Fibroblast of villous mesenchyme (primary cell): ENCODE measurements at places on chromosomes 3 and 15. TPM values are rescaled to one million over a fixed set of nuclear protein-coding genes. Genes with fewer than 3 reads are reported as not detected.
A peak's percentile ranks its signal among the peaks of the same experiment; 100 is the strongest.

Gene DGKG
- under 0.01 and 0.32 TPM in 2 replicates for total RNA-seq

Gene UACA
- 160 TPM in 2 replicates for total RNA-seq

Gene ITGA11
- 87.7 and 159 TPM in 2 replicates for total RNA-seq

Gene KIF15
- 5.5 and 9.9 TPM in 2 replicates for total RNA-seq

Gene CFAP20DC
- total RNA-seq = 1.3 and 1.7 TPM in 2 replicates

Gene SAMMSON
- total RNA-seq = not detected in 2 replicates

DNA sequence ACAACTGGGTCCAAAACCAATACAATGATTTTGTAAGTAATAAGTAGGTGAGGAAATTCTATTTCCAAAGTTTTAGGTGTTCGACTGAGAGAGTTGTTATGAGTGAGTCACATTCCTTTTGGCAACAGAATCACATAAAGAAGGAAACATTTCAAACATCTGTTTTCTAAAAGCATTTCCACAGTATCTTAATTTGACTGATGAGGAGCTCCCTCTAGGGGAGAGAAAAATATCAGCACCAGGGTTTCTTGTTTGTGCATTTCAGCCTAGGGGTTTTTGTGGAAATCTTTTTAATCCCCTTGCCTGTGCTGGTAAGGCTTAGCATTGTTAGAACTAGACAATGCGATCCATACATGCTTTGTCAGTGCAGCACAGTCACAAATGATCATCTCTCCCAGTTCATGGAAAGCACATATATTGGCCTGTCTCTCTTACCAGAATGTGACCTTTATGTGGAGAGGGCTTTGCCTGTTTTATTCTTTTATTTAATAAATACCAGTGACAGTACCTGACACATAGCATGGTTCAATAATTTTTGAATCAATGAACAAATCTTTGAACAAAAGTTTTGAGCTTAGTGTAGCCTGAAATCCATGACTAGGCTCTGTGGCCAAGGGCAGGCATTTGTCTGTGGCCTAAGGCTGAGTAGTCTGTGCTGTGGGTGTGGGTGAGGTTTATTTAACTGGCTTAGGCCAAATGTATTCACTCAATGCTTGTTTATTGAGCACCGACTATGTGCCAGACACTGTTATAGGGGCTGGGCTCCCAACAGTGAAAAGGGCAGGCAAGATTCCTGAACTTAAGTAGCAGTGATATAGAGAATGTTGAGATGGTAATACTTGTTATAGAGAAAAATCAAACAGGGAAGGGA, 21.1 kb upstream of the IQCF6 start:
- DNase-seq = peak; percentile 81

DNA sequence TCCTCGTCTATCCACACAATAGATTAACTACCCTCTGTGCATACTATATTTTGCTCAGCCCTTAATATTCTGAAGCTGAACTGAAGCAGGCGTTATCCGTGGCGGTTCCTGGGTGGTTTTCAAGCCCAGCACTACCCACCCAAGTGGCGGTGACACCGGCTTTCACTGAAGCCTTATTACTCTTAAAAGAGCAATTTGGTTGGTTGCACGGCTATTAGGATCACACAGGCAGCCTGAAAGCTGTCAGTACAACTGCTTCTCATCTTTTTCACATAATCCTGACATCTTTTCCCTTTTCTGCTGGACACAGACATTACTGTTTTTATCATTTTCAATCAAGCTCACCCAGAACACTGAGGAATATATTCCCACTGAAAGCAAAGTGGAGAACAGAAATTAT, 525.3 kb upstream of the ZNF717 start:
- no peak for DNase-seq

DNA sequence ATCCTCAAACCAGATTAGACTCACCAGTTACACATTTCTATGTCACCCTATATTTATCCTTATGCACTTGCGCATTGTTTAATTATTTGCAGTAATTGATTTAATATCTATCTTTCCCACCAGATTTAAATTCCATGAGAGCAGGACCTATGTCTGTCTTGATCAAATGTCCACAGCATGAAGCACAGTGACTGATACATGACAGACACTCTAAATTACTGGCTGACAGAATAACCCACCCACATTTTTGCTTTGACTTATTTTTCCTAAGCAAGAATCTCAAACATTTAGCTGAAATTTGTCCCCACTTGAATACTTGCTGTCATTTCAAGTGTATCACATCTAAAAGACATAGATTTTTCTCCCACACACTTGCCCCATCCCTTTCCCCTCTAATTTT, 7.5 kb downstream of the CD200R1 start:
- no peak for DNase-seq

DNA sequence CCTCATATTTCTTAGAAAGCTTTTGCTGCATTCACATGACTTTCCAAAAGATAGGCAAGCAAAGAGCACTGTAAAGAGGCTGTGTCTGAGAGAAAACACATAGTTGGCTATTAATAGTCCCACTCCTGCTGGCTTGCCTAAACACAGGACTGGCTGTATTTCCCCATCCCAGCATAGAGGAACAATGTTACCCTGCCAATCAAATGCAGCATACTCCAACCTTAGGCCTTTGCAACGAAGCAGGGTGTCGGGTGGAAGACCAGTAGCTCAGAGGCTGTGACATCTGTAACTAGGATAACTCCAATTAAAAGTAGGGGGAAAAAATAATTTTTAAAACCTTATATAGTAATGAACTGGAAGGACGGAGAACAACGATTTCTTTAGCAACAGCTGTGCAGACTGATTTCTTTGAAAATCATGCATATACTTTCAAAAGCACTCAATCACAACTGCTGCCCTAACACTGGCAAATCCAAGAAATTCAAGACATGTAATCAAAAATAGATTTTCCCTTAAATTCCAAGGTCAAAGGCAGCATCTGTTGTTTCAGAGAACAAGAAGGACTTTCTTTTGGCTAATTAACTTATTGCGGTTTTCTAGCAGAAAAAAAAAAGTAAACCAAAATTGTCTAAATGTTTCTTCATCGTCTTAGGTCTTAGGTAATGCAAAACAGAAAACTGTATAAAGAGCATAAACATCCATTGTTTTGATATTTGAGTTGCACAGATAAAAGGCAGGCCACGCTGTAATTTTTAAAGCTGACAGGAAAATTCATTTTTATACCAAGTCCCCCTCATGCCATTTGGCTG, 139.3 kb downstream of the TNIK start:
- peak; percentile 65 for DNase-seq

- DNase-seq = peak; percentile 40
These were observed 24.2 kb downstream of the KATNBL1 start for GRCh38 chr15:34185666-34186065.

DNA sequence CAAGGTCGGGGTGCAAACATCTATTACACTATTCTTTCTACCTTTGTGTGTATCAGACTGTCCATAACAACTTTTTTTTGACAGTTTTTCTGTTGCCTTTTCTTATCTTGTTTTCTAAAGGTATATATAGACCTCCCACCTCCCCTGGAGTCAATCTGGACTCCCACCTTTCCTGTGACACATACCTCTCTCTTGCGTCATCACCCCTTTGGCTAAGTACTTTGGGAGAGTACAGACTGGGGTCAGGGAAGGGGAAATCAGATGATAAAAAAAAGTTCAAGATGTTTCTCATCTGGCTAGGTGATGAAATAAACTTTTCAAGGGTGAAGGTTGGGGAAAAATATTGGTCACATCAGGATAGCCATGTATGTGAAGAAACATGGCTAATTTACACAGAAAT, 17.2 kb downstream of the TSPAN3 start:
- no peak for DNase-seq

DNA sequence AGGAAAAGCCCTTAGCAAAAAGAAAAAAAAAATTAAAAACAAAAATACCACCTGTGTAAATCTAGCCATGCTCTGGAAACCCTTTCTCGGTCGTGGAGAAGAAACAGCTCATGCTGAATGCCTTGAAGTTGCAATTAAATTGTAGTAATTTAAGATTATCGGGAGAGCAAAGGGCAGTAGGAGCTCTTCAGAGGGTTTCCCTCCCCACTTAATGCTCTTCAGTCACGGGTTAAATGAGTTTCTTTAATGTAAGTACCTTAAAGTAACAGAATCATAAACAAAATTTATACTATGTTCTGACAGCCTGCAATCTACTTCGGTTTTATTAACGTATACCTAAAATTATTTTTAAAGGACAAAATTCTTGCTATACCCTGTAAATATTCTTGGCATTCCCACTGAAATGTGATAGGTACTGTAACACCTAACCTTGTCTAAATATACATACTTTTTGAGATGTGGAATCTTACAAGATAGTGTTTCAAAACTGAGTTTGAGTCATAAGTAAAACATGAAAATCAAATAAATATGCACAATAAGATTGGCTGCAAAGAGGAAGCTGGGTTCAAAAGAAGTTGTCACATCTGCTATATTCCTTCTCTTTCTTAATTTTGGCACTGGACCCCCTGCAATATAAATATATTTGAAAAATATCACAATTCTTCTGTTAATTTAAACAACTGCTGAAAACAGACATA, 5.3 kb downstream of the FOXP1 start:
- DNase-seq = no peak

DNA sequence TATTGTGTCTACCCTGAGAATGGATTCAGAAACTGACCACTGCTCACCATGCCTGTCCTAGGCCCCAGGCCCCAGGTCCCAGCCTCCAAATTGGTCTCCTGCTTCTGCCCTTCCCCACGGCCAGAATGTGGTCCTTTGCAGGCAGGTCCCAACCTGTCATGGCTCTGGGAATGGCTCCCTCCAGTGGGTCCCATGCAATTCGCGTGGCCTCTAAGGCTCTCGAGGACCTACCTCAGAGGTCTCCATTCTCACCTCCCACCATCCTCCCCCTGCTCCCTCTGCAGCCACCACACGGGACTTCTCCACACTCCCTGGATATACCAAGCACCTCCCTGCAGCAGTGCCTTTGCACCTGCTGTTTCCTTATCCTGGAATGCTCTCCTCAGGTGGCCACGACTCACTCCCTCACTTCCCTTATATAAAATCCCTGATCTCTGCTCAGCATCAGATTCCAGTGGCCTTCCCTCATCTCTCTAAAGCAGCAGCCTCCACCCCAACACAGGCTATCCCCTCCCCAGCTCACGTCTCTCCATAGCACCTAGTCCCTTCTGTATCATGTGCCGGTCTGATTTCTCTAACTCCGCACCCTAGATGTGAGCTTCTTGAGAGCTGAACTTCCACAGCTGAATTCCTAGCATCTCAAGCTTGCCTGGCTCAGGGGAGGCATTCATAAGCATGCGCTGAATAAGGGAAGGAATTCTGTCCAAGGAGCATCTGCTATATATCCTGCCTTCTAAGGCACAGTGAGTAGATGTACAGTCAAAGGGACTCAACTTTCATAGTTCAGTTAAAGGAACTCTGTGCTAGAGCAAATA, 56.9 kb downstream of the ARRDC4 start:
- no peak for DNase-seq

GRCh38 chr3:177041021-177041729, 156.1 kb downstream of the TBL1XR1 start:
- peak; percentile 29 for DNase-seq

DNA sequence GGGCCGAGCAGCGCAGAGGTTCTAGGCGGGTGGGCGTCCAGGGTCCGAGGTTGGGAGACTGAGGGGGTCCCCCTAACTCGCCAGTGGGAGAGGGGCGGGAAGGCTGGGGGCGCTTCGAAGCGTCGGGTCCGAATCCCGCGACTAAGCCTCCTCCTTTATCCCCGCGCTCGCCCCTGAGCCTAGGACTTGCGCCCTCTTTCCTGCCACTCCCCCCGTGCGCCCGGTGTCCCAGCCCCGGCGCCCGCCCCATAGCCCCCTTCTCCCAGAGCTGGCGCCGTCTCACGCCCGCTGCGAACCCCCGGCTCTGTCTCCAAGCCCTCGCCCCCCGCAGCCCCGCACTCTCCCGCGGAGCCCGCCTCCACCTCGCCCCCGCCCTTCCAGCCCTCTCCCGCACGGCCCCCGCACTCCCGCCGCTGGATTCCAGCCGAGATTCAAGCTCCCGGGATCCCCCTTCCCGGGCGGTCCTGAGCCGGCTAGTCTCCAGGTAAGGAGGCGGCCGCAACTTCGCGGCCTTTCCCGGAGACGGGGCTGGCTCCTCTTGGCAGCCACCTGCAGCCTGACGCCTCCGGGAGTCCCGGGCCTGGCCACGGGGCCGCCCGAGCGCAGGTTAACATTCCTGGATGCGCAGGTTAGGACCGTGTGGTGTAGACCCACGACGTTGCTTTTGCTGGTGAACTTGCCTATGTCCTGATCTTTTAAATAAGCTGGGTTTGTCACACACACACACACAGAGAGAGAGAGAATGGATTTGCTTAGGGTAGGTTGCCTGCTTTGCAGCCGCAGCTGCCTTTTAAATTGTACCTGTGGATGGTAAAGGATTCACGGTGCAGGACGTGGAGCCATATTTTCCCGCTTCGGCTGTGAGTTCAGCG, 563 bp downstream of the PXYLP1 start:
- DNase-seq = no peak

- DNase-seq = no peak
These were observed 26.9 kb downstream of the GASK1A start for GRCh38 chr3:43005981-43006380.

GRCh38 chr15:40471105-40471807, 472 bp downstream of the CHST14 start:
- DNase-seq = peak; percentile 19

DNA sequence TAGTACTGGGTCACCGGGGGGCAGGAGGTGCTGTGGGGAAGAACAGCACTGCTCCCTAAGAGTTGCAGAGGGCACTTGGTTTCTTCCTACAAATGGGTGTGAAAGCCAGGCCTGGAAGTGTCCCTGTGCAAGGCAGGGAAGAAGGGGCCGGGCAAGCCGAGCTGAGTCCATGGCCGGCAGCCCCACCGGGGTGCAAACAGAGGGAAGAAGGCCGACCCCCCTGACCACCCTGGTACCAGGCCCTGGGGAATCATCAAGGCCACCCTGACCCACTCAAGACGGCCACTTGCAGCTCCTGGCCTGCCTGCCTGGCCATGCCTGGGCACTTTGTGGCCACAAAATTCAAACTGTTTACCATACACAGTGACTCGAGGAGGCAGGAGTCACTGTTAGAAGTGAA, 8.7 kb upstream of the DNAJB8 start:
- DNase-seq = no peak

GRCh38 chr3:186665625-186666188, at the start of gene HRG:
HRG (plus strand) TSS chr3:186666014; CDS start chr3:186666032, 18 bp downstream.
- no peak for DNase-seq

- DNase-seq = no peak
These were observed 259.3 kb downstream of the PLCL2 start for GRCh38 chr3:17143893-17144664.

GRCh38 chr3:193330555-193331204, 47.9 kb downstream of the ATP13A5 start:
- DNase-seq = no peak

DNA sequence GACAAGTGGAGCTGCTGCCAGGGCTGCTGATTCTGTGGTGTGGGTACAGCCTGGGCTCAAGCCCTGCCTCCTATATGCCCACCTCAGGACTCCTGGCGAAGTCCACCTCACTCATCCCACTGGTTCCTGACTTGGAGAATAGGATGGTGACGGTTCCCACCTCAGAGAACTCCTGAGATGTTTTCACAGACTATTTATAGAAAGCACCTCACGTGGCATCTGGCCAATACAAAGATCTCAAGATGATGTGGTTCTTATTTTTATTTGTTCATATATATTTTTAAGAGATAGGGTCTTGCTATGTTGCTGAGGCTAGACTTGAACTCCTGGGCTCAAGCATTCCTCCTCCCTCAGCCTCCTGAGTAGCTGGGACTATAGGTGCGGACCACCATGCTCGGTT, 236.9 kb upstream of the BHLHE40 start:
- DNase-seq = no peak
